ENCODE measurements at places on chromosomes 2 and 18.

DNA sequence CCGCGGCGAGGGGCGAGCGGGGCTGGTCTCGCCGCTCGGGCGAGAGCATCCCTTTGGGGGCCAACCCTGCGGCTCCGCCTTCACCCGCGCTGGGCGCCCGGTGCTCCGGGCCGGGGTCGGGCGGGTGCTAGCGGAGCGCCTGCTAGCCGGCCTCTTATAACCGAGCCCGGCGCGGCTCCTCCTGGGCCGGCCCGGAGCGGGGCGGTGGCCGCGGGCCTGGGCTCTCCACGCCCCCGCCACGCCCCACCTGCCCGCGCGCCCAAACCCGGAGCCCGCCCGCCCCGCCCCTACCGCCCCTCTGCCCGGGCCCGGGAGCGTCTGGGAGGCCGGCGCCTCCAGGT lies at the start of gene FOXI3:
Gene FOXI3 (minus strand): TSS at position 129 of the 341 bp plus-strand sequence. CDS start 158 bp downstream, outside the sequence.
- DNase-seq: no peak

DNA sequence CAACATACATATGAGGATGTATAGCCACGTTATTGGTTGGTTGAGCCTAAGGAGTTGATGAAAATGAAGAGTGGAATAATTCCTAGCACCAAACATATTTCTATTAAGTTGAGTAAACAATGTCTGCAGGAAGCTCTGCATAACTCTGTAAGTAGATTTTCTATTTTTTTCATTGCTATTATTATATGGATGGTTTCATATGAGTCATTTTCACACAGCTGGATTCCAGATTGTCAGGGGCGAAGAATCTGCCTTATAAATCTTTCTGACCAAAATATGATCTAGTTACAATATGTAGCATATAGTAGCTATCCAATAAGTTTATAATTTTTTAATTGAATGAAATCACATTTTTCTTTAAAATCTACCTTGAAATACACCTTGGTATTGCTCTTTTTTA lies 468.0 kb upstream of the PKDCC start:
- no peak for DNase-seq

GRCh38 chr2:74093426-74093825 lies 54.3 kb downstream of the BOLA3 start:
- DNase-seq: no peak

GRCh38 chr2:72178551-72178950 lies 30.9 kb upstream of the CYP26B1 start:
- no peak for DNase-seq

- no peak for DNase-seq
Observed at GRCh38 chr2:233373316-233373715, 19.0 kb downstream of the DGKD start.

DNA sequence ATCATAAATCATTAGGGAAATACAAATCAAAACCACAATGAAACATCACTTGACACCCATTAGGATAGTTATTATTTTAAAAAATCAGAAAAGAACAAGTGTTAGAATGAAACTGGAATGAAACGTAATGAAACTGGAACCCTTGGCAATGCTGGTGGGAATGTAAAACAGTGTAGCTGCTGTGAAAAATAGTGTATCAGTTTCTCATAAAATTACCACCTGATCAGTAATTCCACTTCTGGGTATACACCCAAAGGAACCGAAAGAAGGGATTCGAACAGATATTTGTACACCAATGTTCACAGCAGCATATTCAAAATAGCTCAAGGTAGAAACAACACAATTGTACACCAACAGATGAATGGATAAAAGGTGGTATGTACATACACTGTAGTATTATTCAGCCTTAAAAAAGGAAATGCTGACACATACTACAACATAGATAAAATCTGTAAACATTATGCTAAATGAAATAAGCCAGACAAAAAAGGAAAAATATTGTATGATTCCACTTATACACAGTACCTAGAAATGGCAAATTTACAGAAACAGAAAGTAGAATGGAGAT lies 27.0 kb downstream of the ROCK1 start:
- DNase-seq: no peak

DNA sequence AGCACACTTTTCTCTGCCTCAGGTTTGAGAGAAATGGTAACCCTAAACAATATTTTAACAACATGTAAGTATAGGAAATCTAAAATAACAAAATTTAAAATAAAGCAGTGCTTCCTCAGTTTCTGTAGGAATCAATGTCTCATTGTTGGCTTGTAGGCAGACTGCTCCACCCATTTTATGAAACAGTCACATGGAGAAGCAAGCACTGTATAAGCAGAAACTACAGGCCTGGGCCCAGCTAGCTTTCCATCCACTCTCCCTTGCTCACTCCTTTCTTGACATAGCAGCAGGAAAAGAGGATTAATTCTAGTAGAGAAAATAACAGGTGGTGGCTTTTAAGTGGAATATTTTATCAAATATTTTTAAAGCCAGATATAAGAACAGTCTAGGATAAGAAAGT lies 97.2 kb downstream of the PLEKHM3 start:
- no peak for DNase-seq

- no peak for DNase-seq
Observed at GRCh38 chr2:240513549-240514287, 44.1 kb downstream of the ANKMY1 start.

DNA sequence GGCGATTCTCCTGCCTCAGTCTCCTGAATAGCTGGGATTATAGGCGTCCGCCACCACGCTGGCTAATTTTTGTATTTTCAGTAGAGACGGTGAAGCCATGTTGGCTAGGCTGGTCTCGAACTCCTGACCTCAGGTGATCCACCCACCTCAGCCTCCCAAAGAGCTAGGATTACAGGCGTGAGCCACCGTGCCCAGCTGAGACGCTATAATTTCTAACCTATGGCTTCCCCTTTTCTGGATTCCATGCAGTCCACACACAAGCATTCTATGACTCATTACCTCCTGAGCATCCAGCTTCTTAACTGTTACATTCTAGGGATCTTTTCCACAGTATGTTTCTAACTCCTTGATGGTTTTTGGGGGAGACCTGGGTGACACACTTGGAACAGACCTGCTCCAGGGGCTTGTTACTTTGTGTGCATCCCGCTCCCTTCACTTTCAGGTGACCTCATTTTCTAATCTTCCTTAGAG lies 11.8 kb upstream of the KCMF1 start:
- no peak for DNase-seq

GRCh38 chr2:44324971-44325426 lies 36.3 kb downstream of the PREPL start:
- no peak for DNase-seq

- no peak for DNase-seq
Observed at GRCh38 chr2:171056307-171056706, 104.4 kb downstream of the TLK1 start.

DNA sequence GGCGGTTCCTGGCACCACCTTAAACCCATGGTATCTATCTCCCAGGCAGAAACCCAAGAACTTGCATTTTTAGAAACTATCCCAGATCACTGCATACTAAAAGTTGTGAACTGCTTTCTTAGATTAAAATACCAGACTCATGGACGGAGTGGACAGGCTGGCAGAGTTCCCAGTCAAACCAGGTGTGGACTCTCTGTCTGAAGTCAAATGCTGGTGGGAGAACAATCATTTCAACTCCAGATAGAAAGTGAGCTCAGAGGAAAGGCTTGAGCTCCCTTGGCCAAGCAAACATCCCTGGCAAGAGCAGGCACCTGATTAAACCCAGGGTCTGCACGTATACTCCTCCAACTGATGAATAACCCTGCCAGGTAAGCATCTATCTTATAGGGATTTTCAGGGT lies 19.5 kb downstream of the NXPH2 start:
- DNase-seq: no peak

DNA sequence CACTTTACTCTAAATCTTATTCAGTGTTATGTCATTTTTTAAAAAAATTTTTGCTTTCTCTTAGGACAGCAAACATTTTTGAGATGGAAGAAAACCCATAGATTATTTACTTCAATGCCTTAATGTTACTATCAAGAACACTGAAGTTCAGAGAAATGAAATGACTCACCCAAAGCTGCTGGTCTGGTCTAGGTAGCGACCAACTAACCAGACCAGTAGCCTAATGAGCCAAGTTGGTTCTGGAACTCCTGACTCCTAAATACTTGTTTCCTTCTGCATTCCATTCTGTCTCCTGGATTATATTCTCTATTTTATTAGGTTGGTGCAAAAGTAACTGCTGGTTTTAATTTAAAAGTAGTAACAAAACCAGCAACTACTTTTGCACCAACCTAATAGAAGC lies 35.4 kb downstream of the SLC8A1 start:
- DNase-seq: no peak

- no peak for DNase-seq
Observed at GRCh38 chr18:31546476-31546875, 45.2 kb upstream of the TTR start.

GRCh38 chr2:43225093-43225787 lies 1.2 kb downstream of the ZFP36L2 start:
- DNase-seq: no peak

GRCh38 chr2:96239745-96240264 lies 26.0 kb downstream of the TMEM127 start:
- no peak for DNase-seq

DNA sequence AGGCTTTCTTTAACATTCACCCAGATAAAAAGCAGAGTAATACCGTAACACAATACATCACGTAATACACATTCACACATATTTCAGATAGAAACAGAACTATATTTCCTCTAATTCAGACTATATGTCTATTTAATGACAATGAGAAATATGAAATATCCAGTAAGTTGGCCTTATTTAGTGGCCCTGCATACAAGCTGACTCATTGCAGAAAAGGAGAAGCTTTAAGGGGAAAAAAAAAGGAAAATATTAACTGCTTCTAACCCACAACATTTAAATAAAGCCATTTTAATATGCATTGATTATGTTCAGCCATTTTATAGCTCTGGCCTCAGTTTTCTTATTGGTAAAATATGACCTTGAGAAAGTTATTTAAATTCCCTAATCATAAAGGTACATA lies 94.8 kb downstream of the PPP1R1C start:
- no peak for DNase-seq

DNA sequence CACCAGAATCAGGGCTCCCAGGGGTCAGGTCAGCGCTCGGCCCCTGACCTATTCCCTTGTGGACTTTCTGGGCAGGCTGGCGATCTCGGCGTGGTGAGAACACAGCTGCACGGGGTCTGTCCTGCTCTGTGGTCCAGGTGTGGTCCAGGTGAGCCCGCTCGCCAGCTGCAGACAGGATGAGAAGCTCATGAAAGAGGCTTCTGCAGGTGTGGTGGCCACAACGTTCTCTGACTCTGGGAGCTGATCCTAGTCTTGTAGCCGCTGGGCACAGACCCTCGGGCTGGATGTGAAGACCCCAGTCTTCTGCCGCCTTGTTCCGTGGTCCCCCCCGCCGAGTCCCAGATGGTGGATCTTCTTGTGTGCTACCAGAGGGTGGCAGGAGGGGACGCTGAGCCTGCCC lies 129.7 kb downstream of the RTP5 start:
- no peak for DNase-seq

- DNase-seq: no peak
Observed at GRCh38 chr2:71826826-71827523, 320.7 kb downstream of the CYP26B1 start.

DNA sequence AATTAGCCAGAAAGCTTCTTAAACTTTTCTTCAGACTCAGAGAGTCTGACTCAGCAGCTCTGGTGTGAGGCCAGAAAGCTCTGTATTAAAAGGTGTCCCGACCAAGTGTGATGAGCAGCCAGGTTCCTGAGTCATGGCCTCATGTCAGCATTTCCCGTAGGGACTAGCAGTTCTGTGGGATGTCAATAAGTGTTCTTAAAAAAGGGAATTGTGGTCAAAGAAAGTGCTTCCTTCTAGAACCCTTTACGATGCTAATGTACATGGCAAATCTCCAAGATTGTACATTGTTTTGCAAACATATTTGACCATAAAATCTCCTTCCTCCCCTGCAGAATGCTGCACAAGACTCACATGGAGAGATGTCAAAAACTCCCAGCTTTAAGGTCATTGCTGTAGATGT lies 80.1 kb downstream of the PLA2R1 start:
- no peak for DNase-seq

- DNase-seq: peak; percentile 66
Observed at GRCh38 chr2:176652300-176653182, 383.3 kb downstream of the MTX2 start.

DNA sequence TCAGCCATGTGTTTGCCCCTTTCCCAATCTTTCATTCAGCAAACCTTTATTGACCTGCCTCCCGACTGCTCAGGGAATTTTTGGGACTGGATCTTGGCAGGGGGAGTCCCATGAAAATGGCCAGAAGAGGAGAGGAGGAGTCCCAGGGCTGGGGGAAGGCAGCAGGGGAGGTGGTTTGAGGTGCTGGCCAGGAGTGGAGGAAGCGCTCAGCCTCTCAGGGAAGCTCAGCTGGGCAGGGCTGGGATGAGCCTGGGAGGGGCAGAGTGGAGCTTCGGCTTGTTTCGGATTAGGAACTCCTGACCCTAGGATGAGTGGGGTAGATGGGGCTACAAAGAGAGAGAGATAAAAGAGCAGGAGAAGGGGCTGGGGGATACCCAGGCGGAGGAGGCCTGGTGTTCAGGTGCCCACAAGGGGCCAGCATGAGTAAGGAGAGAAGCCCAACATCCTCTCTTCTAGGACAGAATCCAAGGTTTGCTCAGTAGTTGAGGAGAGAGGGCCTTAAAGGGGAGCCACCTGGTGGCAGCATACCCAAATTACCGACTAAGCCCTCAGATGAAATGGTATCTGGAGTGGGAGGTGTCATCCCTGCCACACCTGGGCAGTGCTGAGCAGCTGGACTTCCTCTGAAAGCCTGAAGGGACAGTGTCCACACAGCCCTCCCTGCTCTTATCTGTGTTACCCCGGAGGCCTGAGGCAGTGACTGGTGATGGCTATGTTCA lies 91.1 kb downstream of the INHBB start:
- no peak for DNase-seq

- no peak for DNase-seq
Observed at GRCh38 chr2:173959909-173960308, 5.3 kb downstream of the SP3 start.

DNA sequence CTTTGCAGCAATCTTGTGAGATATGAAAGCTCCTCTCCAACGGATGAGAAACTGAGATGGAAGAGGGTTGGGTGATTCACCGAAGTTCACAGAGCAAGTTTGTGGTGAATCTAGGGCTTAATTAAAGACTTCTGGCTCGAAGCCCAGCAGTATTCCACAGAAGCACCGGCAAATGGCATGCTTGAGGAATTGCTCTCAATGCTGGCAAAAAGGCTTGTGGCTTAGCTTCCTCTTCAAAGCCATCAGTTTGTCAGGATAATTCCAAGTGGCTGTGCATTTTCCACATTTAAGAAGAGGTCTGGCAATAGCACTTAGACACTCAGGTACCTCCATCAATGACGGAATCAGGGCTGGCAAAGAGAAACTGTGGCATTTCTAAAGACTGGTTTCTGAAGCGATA lies 98.7 kb upstream of the SLC66A3 start:
- peak; percentile 52 for DNase-seq

DNA sequence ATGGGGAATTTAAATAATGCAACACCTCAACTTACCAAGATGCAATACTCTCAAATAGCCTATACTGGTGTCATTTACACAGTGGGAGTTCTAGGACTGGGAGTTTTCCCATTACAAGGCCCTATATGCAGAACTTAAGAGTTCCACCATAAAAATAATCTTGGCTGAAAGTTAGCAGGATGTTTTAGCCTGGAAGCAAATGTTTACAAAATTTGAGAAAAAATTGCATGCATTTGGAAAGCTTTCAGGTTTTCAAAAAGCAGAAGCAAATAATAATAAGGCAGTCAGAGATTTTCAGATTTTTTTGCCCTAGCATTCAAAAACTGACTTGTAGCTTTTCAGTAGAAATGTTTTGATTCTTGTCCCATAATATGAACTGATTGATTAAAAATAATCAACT lies 397.3 kb downstream of the ARHGAP15 start:
- DNase-seq: no peak
